ENCODE measurements at places on chromosomes 2 and 18.

DNA sequence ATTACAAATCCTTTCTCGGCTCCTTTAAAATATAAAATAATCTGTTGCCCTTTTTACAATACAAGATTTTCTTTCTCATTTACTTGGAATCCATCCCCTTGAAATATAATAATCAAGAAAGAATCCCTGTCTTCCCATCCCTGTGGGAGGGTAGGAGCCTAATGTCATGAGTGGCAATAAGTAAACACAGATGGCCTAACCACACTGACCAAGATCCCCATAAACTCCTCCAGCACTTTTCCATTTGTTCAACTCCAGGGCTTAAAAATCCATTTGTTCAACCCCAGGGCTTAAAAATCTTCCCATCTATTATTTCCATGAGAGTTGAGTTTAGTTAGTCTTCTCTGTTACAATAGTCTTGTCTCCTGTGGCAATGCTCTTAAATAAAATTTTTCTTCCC lies 297.6 kb downstream of the CDH7 start:
- no peak for DNase-seq

DNA sequence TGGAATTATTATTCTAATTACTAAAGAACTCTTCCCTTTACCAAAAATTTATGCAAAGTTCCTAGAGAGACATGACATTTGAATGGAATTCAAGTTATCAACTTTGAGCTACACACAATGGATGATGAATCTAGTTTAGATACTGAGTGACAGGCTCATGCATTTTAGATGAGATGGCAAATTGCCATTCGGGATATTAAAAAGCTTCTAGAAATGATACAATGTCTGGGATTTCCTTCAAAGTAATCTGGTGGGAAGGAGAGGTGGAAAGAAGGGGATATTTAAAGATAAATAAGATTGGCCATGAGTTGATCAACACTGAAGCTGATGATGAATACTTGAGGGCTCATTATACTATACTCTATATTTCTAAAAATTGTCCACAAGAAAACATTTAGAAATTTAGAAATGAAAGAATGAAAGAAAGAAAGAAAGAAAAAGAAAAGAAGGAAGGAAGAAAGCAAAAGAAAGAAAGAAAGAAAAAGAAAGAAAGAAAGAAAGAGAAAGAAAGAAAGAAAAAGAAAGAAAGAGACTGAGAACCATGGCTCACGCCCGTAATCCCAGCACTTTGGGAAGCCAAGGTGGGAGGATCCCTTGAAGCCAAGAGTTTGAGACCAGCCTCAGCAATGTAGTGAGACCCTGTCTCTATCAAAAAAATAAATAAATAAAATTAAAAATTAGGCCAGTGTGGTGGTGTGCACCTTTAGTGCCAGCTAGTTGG lies 62.6 kb upstream of the NEDD4L start:
- DNase-seq: no peak

GRCh38 chr2:204201507-204201906 lies 264.9 kb downstream of the ICOS start:
- no peak for DNase-seq

DNA sequence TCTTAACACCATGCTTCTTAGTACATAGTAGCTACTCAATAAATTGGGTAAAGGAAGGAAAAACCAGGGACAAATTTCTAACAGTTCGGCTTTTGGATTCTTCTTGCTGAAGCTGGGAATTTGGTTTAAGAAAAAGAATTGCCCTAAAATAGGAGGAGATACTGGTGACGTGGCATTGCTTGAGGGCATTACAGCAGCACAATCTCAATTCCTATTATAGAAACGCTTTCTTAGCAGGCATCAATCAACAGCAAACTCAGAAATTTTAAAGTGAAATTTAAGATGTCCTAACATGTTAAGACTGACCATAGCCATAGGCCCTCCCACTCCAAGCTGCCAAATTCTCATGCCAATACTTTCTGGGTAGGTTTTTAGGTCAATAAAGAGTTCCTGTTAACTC lies 169.5 kb downstream of the SRBD1 start:
- no peak for DNase-seq

DNA sequence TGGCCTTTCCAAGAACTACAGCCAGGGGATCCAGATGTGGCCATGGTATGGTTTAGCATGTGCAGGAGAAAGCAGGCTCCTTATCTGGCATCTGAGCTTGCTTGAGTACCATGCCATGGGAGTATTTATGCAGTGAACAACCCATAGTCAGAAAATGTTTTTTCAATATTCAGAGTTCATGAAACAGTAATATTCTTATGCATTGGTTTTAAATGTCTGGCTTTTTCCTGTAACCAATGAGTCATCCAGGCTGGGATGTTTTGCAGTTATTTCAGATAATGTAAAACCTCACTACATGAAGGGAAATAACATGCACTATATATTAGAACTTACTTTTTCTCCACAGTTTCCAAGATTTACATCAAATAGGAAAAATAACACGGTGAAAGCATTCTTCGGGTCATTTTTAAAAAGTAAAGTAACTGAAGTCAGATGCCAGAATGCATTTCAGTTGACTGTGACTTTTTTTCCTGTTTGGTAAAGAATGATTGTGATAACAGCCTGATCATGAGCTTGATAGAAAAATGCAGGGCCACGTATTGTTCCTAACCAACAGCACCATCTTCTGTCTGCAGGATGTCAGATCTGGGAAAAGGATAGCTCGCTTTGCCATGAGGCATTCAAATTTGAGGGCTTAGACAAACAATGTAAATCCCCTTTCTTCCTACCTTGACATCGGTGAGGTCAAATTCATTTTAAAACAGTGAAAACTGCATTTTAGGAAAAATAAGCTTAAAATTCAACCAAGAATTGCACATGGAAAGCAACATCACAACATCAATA lies 152.8 kb downstream of the DSC3 start:
- DNase-seq: no peak

- DNase-seq: no peak
Measured at GRCh38 chr2:143219266-143219665, 90.0 kb downstream of the ARHGAP15 start.

GRCh38 chr2:241218131-241219029 lies 29.9 kb downstream of the ANO7 start:
- peak; percentile 47 for DNase-seq

GRCh38 chr2:129764376-129765325 lies 214.8 kb upstream of the RAB6C start:
- no peak for DNase-seq

DNA sequence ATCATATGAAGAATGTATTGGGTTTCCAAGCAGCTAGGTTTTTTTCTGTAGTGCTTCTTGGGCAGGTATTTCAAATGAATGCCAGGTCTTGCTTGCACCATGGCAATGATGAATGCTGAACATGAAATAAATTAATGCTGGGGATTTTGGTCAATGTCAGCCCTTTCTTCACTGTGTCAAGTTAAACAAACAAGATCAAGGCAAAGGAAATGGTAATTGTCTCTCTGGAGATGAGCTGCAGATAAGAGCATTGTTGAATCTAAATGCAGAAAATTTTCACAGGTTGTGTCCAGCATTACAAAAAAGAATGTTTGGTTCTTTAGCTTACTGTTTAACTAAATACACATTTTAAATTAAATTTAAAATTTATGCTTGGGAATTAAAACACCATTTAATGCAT lies 144.3 kb downstream of the GPD2 start:
- no peak for DNase-seq

DNA sequence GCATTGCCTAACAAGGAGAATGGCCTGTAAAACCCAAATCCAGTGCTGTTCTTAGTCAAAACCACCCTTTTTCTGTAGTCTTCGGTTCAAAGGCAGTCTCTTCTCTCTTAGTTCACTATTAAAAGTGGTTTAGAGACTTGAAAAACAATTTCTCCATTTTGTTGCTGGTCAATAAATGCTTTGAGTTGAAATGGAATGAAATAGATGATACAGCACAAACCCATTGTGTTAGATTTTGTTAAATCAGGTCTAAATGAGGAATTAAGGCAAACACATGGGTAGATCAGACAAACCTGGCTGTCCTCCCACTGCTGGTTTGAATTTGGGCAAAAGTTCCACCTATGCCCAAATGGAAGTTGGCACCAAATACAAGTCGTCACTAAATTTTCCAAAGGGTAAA lies 150.1 kb upstream of the SERTAD2 start:
- no peak for DNase-seq

DNA sequence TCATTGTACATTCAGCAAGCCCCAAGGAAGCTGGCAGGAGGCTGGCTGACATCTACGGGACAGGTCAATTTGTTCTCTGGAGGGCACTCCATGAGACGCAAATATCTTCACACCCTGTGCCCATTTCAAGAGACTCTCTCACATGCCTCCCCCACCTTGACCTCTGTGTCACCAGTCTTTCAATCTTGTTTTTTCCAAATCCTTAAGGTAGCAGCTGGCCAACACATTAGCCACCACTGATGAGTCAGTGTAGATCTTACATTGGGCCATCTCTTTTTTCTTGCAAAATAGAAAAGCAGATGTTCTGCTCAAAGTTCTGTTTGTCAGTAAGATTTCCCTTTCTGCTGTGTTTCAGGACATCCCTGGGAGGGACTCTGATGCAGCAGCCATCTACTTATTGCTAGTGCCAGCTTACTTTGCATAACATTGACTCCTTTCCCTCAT lies 1.7 kb upstream of the DPP4 start:
- no peak for DNase-seq

GRCh38 chr2:11492720-11493119 lies 26.8 kb upstream of the E2F6 start:
- DNase-seq: no peak

- DNase-seq: no peak
Measured at GRCh38 chr2:46485002-46485401, 5.6 kb downstream of the TMEM247 start.

GRCh38 chr2:173571021-173571821 lies 216.5 kb downstream of the CDCA7 start:
- no peak for DNase-seq

DNA sequence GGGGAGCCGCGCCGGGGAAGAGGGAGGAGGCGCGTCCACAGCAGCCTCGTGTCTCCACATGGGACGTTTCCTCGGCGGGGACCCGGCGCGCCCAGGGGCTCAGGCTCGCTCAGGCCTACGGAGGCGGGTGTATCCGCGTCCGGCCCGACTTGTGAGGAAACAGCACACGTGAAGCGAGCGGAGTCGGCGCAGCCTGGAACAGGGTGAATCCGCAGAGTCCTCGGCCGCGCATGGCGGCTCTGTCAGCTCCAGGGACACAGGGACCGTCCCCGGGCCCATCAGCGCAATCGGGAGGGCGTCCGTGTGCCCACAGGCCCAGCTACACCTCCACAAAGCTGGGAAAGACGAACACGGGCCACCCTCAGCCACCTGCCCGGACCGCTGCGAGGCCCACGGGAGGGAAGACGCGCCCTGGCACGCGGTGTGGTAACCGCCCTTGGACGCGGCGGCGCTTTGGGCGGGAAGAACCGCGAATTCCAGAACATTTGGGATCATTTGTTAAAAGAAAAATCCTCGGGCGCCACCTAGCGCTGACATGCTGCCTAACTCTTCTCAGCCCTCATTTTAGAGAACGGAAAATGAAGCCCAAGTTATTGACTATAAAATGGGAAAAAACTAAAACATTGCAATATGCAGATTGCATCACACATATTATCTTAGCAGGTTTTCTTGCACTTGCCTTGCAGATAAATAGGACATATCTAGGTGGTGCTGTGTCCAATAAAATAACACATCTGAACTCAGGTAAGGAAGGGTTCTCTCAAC lies 40.4 kb downstream of the TMEM18 start:
- DNase-seq: peak; percentile 50

- no peak for DNase-seq
Measured at GRCh38 chr2:217047209-217047608, 187.3 kb upstream of the TNP1 start.

GRCh38 chr18:67232406-67232805 lies 284.1 kb downstream of the DSEL start:
- DNase-seq: no peak

DNA sequence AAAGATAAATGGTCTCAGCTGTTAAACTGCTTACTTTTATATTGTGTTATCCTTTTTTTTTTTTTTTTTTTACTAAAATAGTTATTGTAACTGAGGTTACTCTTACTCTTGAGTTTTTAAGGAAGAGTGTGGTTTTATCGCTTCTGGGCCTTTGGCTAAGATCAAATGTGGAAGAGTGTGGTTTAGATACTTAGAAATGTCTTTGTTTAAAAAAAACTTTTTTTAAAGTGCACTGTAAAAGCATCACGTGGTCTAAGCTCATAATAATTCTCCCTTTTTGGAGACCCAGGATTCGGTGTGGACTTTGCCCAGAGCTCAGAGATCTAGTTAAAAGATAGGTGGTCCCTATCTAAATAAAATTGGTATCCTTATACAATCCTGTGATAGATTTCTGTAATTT lies 11.9 kb upstream of the OXER1 start:
- no peak for DNase-seq

All from naive thymus-derived CD8-positive, alpha-beta T cell (primary cell).